ENCODE measurements at places on chromosomes 7 and 10. TPM values are rescaled to one million over a fixed set of nuclear protein-coding genes. Genes with fewer than 3 reads are reported as not detected.

SPDYE11 gene
- not detected for total RNA-seq

ST8SIA6 gene
- 1.1 TPM for total RNA-seq

EBF3 gene
- total RNA-seq = 0.26 TPM

FKBP6 gene
- 0.19 TPM for total RNA-seq

NEUROG3 gene
- total RNA-seq = 0.31 TPM

MUC3A gene
- total RNA-seq = 43.9 TPM

ADIRF gene
- not detected for total RNA-seq

GRCh38 chr10:124003070-124003419 is 90.4 kb downstream of the CHST15 start:
- H3K27ac ChIP-seq = no peak overlapping the region
- no peak for DNase-seq
- no peak overlapping the region for H3K4me3 ChIP-seq

DNA sequence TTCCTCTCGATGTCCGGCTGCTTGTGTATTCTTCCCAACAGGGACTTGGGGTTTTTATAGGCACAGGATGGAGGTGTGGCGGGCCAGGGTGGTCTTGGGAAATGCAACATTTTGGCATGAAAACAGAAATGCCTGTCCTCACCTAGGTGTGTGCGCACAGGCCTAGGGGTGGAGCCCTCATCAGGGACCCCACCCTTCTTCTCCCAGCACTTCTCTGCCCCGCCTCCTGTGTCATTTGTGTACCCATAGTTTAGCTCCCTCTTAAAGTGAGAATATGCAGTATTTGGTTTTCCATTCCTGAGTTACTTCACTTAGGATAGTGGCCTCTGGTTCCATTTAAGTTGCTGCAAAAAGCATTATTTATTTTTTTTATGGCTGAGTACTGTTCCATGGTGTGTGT is 90.2 kb upstream of the ITGB1 start:
- H3K4me3 ChIP-seq = no peak overlapping the region
- no peak for DNase-seq
- peaks cover 8% of the 10 kb centered on the region for H3K4me1 ChIP-seq
- no peak overlapping the region for H3K27ac ChIP-seq
- H3K36me3 ChIP-seq = no peaks in the 10 kb centered on the region
- H3K27me3 ChIP-seq = no peaks in the 10 kb centered on the region

DNA sequence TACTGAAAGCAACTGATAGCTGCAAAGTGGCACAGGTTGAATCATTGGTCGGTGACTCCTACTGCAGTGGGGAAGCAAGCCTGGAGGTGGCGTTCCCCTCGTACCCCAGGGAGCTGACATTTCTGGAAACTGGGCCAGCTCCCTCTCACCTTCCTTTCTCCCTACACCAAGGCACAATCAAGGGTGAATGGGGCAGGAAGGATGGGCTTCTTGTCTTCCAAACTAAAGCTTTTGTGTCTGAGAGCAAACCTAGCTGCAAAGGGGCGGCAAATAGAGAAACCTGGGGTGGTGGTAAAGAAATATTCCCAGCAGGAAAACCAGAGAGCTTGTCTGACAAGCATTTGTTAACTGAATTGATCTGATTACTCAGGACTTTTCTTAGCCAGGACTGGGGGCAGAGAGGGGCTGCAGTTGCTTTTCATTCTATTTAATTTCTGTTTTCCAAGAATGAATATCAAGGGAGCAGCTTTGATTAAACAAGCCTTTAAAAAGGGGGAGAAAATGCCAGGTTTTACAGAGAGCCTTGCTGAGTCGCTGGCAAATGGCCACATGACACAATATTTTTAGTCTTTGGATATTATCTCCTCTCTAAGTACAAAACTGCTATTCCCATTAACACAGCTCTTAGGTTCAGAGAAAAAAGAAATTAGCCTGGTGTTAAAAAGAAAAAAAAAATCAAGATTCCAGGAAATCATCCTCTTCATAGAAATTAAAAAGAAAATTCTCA is 27.8 kb downstream of the CDHR3 start:
- H3K4me1 ChIP-seq = peaks cover 29% of the 10 kb centered on the region
- no peak overlapping the region for H3K4me3 ChIP-seq
- peak; percentile 72 for DNase-seq
- H3K27ac ChIP-seq = no peak overlapping the region
- H3K36me3 ChIP-seq = no peaks in the 10 kb centered on the region

GRCh38 chr7:5635461-5636445 is 145.7 kb downstream of the RNF216 start:
- H3K4me1 ChIP-seq = peaks cover 33% of the 10 kb centered on the region
- H3K36me3 ChIP-seq = peaks cover under 1% of the 10 kb centered on the region
- no peak overlapping the region for H3K27ac ChIP-seq

DNA sequence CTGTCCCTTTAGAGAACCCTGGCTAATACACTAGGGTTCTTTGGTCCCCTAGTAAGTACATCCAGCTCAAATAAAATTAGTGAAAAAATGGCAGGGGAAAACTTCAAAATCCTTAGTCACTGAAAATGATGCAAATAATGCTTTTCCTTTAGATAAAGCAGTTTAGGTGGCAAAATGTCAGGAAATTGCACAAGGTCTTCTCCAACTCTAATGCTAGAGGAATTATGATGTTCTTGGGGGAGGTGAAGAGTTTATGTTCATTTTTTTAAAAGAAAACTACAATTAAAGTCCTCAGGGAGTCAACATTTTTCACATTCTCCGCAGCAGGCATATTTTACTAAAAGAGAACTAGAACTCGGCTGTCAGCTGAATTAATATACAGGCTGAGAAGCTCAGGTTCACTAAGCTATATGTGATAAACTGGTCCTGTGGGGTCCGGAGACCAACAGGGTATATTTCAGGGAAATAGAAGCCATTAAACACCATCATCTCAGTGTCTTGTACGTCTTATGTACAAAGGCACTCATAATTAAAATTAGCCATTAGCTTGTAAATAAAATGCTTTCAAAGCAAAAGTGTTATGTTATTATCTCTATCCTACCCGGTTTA is 1164.7 kb upstream of the AUTS2 start:
- H3K27me3 ChIP-seq = no peaks in the 10 kb centered on the region
- no peak overlapping the region for H3K4me3 ChIP-seq
- no peaks in the 10 kb centered on the region for H3K4me1 ChIP-seq
- no peaks in the 10 kb centered on the region for H3K36me3 ChIP-seq

- no peak for DNase-seq
- no peak overlapping the region for H3K27ac ChIP-seq
- H3K36me3 ChIP-seq = no peaks in the 10 kb centered on the region
- H3K4me3 ChIP-seq = no peak overlapping the region
These were observed 52.8 kb upstream of the EEPD1 start for GRCh38 chr7:36100226-36100625.

- H3K27me3 ChIP-seq = peaks cover 32% of the 10 kb centered on the region
- H3K27ac ChIP-seq = no peak overlapping the region
- no peaks in the 10 kb centered on the region for H3K36me3 ChIP-seq
- DNase-seq = no peak
- H3K4me3 ChIP-seq = no peak overlapping the region
These were observed 53.9 kb upstream of the ARID5B start for GRCh38 chr10:61847640-61848039.

DNA sequence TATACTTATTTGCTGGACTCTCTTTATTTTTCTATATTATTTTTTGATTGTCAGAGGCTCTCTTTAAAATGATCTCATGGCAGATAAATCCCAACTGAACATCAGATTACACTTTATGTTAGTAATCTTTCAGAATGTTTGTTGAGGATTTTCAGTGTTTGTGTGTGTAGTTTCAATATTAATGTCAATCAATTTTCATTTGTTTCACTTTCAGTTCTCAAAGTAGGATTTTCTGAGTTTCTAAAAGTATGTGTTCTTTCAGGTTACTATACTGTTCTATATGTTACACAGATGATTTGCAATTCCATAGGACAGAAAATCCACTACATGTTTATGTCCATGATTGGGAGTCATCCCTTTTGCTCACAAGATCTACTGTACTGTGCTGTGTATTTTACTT is 311.9 kb upstream of the POT1 start:
- H3K27ac ChIP-seq = no peak overlapping the region
- no peaks in the 10 kb centered on the region for H3K36me3 ChIP-seq
- no peak overlapping the region for H3K4me3 ChIP-seq
- H3K27me3 ChIP-seq = no peaks in the 10 kb centered on the region

DNA sequence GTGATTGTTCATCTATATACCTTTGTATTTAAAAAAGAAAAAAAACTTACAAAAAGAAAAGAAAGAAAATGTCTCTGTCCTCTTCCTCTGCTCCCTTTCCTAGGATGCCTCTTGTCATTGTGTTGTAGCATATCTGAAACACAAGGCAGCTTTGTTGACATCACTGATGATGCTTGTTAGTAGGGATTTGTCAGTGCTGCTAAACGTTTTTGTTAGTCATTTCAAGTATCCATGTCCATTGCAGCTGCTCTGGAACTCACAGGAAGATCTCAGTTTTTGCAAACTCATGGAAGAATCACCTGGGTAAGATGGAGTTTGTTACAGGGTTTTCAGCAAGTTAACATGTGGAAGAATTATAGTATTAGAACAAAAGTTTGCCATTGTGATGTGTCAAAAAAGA is 123.6 kb downstream of the CCSER2 start:
- H3K4me1 ChIP-seq = peaks cover 6% of the 10 kb centered on the region
- H3K4me3 ChIP-seq = no peak overlapping the region
- no peaks in the 10 kb centered on the region for H3K27me3 ChIP-seq
- no peak for DNase-seq

- no peaks in the 10 kb centered on the region for H3K36me3 ChIP-seq
- peaks cover 21% of the 10 kb centered on the region for H3K4me1 ChIP-seq
- no peak for DNase-seq
- H3K27me3 ChIP-seq = no peaks in the 10 kb centered on the region
- peak overlapping the region; percentile 34 for H3K4me3 ChIP-seq
These were observed 4.2 kb downstream of the CTBP2 start for GRCh38 chr10:125156196-125156595.

DNA sequence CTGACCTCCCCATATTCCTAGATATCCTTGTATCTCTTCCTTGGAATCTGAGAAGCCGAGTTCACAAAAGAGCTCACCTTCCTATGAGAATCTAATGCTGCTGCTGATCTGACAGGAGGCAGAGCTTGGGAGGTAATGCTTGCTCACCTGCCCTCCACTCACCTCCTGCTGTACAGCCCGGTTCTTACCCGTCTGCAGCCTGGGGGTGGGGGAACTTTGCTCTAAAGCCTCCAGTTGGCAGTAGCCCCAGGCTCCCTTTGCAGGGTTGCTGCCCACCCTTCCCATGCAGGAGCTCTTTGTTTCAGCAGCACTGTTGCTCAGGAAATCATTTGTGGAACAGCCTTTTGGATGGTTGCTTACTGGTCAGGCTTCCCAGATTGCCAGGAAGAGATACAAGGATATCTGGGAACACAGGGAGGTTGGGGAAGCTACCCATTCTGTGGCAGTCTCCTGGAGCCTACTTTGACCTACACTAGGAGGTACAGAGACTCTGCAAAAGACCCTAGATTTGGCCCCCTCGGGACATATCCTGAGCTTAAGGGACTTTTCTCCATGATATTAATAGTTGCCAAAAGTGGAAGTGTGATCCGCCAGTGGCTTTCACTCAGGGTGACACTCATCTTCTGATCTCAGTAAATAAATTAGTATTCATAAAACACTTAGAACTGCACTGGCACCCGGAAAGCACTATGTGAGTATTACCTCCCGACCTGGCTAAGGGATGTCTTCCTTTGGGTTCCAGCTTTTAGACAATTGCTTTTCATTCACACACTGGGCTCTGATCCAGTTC is 363.7 kb upstream of the PODXL start:
- H3K27me3 ChIP-seq = no peaks in the 10 kb centered on the region
- no peaks in the 10 kb centered on the region for H3K36me3 ChIP-seq
- H3K4me1 ChIP-seq = no peaks in the 10 kb centered on the region
- H3K27ac ChIP-seq = no peak overlapping the region
- no peak overlapping the region for H3K4me3 ChIP-seq
- no peak for DNase-seq

DNA sequence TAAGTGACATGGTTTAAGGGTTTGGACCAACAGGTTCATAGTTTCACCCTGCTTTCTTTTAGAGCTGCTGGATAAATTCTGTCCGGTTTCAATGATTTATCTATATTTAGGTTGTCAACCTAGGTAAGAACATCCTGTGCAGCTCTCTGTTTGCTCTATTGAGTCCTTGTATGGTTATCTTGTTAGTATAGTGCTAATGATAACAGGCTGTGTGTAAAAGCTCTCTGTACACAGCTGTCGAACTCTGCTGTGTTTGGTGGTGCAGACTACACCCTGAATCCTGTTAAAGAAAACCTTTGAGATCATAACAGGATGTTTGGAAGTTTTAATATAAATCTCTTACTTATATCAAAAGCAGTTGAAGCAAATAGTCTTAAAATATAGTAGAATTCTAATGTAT is 219.2 kb downstream of the SDK1 start:
- H3K27me3 ChIP-seq = no peaks in the 10 kb centered on the region
- no peak overlapping the region for H3K4me3 ChIP-seq
- no peak for DNase-seq
- no peak overlapping the region for H3K27ac ChIP-seq

Data from H1 (cell line).